ENCODE measurements at places on chromosomes 2 and 18. TPM values are rescaled to one million over a fixed set of nuclear protein-coding genes. Genes with fewer than 3 reads are reported as not detected.

HOXD13 gene
- not detected for total RNA-seq

FN1 gene
- total RNA-seq, result 962 TPM

COA5 gene
- 9.3 TPM for total RNA-seq

TNS1 gene
- 4.3 TPM for total RNA-seq

GCFC2 gene
- total RNA-seq, result 24.7 TPM

UGT1A6 gene
- total RNA-seq, result 5.1 TPM

MROH2A gene
- total RNA-seq, result not detected

CCL20 gene
- total RNA-seq, result 1.2 TPM

CNGA3 gene
- not detected for total RNA-seq

ONECUT2 gene
- under 0.01 TPM for total RNA-seq

TNFAIP6 gene
- total RNA-seq, result not detected

CCDC178 gene
- total RNA-seq, result not detected

CROCC2 gene
- not detected for total RNA-seq

RSAD2 gene
- under 0.01 TPM for total RNA-seq

NCKAP5 gene
- total RNA-seq, result 0.58 TPM

CCDC68 gene
- 2.7 TPM for total RNA-seq

ZNF396 gene
- total RNA-seq, result 0.29 TPM

MALL gene
- 35.7 TPM for total RNA-seq

TMEM163 gene
- 0.65 TPM for total RNA-seq

SERPINB7 gene
- total RNA-seq, result 7.5 TPM

ITGB6 gene
- total RNA-seq, result 50.4 TPM

RAB17 gene
- total RNA-seq, result 6.1 TPM

GTF2A1L gene
- not detected for total RNA-seq

CYP27A1 gene
- total RNA-seq, result 28.6 TPM

SUCLG1 gene
- 78.4 TPM for total RNA-seq

ASB18 gene
- not detected for total RNA-seq

INHBB gene
- 0.87 TPM for total RNA-seq

RELCH gene
- 23.7 TPM for total RNA-seq

Measured in epithelial cell of proximal tubule (primary cell).